NCI-H774 (cell line): ENCODE measurements at places on chromosomes 2 and 18.
A peak's percentile ranks its signal among the peaks of the same experiment; 100 is the strongest.

- DNase-seq: no peak
These were observed 4.7 kb downstream of the MYOM1 start for GRCh38 chr18:3214855-3215637.

GRCh38 chr2:120855855-120856405 is 120.3 kb downstream of the GLI2 start:
- no peak for DNase-seq

DNA sequence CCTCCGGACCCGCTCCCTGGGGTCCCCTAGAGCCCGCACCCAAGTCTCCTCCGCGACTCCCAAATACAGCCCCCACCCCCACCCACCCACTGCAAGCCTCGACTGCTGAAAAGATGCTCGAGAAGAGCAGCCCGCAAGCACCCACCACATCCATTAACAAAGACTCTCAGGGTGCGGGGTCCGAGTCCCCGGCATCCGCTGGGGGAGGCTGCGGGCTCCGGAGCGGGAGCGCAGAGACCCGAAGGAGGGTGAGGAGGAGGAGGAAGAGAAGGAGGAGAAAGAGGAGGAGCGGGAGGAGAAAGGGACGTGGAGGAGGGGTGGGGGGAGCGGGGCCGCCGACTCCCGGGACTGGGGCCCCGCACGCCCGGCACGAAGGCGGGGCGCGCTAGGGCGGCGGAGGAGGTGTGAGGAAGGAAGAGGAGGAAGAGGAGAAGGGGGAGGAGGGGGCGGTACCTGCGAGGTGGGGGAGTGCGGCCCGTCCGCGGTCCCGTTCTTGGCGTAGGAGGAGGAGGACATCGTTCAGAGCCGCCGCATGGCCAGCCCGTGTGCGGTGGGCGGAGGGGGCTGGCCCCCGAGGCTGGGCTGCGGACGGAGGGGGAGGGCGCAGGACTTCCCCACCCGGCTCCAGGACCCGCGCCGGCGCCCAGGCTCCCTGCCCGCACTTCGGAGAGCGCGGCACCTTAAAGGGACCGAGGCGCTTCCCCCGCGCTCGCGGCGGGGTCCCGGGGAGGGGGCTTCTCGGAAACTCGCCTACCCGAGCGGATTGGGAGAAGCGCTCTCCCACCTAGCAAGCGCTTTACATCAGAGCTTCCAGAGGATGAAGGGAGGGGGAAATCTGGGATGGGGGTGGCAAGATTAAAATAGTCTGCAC is at the start of gene CACNB4:
Gene CACNB4 (minus strand): TSS at position 549 of the 871 bp plus-strand sequence.
- no peak for DNase-seq

DNA sequence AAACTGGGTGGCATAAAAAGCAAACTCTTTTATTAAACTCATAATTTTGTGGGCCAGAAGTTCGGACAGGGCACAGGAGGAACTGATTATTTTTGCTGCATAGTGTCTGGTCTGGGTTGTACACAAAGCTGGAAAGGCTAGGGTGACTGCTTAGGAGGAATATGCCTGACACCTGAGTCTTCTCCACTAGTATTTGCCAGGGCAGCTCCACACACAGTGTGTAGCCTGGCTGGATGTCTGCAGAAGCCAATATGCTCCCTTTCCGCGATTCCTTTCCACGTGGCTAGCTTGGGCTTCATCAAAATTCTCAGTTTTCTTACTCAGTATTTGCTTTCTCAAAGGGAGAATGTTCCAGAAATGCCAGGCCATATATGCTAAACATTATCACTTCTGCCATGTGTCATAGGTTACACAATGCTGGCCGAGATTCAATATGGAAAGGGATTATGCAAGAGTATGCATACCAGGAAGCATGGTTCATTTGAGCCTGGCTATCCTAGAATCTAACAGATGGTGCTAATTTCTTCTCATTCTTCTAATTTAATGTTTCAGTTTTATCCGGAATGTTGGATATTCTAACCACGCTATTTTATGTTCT is 142.7 kb upstream of the DOK6 start:
- DNase-seq: no peak

DNA sequence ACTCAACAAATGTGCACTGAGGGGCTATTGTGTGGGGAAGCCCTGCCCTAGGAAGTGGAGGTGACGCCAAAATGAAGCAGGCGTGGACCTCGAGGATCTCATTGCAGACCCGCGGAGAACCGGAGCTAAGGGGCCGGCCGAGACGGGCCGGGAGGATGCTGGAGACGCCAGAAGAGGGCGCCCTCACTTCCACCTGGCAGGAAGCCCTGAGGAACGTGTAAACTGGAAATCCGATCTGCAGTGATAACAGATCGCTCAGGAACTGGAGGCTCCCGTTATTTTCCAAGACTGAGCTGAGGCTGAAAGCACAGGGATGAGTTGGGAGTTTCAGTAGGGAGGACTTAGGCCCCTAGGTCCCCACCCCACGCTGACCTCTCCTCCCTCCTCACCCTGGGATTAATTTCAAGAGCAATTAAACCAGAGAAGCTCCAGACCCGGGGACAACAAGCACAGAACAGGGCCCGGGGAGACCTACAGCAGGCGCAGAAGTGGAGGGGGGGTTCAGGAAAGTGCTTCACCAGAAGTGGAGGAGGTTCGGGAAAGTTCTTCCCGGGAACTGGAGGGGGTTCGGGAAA is 7.7 kb upstream of the COL6A3 start:
- DNase-seq: peak; percentile 31

DNA sequence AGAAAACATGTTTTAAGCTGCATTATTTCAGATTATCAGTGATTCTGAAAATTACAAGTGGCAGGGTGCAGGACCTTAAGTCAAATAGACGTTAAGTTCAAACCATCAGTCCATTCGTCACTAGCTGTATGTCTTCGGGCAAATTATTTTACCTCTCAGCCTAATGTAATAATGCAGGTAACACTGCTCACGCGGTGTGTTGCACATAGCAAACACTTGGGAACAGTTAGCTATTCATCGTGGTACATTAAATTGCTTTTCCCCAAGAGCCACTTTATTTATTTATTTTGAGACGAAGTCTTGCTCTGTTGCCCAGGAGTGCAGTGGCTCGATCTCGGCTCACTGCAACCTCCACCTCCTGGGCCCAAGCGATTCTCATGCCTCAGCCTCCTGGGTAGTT is 10.1 kb downstream of the MAT2A start:
- DNase-seq: no peak

DNA sequence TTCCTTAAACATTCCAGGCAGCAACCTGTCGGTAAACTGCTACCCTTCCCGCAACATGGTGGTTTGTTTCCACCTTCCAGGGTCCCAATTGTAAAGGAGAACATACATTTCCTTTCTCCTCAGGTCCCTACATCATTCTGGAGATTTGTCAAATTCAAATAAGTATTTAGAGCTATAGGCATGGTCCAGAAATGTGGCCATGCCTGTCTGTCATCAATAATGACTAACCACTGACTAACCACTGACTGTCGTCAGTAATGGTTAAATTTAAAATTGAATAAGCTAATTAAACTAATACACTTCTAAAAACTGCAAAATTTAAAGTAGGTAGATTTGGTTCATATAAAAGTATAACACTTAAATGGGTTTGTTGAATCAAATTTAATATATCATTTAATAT is 984.0 kb upstream of the SLC39A10 start:
- DNase-seq: no peak

GRCh38 chr18:13124411-13124810 is 94.1 kb upstream of the LDLRAD4 start:
- no peak for DNase-seq

DNA sequence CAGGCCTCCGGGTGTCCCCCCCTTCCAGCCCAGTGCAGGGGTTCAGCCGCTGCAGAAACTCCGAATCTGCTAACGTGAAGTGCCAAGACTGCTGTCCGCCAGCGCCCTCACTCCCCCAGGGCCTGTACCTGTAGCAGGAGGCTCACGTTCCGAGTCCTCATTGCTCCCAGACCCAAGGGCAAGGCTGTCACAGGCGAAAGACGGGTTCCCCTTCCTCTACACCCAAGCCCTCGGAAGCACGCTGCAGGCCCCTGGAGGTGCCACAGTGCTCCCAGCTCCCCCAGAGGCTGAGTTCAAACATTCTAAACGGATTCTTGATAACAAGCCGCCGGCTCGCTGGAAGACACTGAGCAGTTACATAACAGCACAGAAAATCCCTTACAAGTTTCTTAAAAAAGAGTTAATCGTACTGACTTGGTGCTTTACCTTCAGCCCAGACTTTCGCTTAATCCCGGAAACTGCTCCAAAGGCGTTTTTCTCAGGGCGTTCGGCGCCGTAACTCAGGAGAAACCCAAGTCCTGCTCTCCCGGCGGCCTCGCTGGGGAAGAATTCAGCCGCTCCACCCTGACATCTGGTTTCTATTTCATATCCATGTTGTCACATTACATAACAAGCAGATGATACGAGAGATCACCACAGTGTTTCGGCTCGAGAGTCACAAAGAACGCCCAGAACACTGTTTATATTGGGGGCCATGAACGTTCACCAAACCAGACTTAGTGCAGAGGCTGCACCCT is 92.0 kb downstream of the HDAC4 start:
- DNase-seq: no peak

DNA sequence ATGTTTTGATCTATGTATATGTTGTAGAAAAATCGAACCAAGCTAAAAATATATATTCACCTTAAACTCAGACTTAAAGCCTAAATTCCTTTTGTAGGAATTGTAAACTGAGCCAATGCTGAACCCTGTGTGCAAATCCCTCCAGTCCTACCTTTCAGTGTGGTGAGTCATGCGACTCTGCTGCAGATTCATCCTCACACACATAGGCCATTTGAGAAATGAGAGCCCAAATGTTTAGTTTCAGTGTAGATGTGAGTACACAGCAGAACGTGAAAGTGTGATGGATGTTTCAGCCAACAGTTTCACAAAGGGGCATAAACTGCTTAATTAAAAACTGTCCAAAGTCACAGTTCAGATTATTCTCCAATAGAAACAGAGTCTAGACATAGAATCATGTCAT is 193.2 kb downstream of the CDH19 start:
- no peak for DNase-seq
